ENCODE measurements at places on chromosomes 6 and 20. TPM values are rescaled to one million over a fixed set of nuclear protein-coding genes. Genes with fewer than 3 reads are reported as not detected.

NKAPL gene
- not detected for total RNA-seq

DYNLT1 gene
- 86.4 TPM for total RNA-seq

SRMS gene
- total RNA-seq, result not detected

MTFR2 gene
- total RNA-seq, result 27.2 TPM

KCNK5 gene
- total RNA-seq, result 12.0 TPM

MOCS1 gene
- total RNA-seq, result not detected

PNLDC1 gene
- 0.57 TPM for total RNA-seq

PBOV1 gene
- total RNA-seq, result not detected

DNA sequence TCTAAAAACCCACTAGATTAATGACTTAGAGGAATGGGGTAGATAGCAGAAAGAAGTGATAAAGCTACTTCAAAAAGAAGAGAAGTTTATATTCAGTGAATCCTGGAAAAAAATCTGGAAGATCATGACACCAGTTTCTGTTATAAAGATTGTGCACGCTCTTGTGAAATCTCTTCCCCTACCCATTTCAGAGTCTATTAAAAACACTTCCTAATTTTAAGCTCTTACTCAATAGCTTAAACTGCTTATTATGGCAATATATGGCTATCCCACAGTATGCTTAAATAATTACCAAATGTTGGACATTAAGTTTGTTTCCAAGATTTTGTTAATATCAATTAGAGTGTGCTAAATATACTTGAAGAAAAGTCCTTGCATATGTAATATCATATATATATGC lies 585.3 kb upstream of the MAN1A1 start:
- no peak for DNase-seq

DNA sequence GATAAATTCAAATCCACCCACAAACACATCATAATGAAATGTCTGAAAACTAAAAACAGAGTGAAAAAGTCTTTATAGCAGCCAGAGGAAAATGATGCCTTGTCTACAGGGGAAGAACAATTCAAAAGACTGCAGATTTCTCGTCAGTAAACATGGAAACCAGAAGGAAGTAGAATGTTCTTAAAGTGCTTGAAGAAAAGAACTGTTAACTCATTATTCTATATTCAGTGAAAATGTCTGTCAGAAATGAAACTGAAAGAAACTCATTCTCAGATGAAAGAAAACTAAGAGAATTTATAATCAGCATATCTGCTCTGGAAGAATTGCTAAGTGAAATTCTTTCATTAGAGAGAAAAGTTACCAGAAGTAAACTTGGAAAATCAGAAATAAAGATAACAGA lies 416.1 kb downstream of the TBC1D32 start:
- no peak for DNase-seq

GRCh38 chr20:15842872-15843271 lies 730.4 kb downstream of the KIF16B start:
- DNase-seq, result no peak

DNA sequence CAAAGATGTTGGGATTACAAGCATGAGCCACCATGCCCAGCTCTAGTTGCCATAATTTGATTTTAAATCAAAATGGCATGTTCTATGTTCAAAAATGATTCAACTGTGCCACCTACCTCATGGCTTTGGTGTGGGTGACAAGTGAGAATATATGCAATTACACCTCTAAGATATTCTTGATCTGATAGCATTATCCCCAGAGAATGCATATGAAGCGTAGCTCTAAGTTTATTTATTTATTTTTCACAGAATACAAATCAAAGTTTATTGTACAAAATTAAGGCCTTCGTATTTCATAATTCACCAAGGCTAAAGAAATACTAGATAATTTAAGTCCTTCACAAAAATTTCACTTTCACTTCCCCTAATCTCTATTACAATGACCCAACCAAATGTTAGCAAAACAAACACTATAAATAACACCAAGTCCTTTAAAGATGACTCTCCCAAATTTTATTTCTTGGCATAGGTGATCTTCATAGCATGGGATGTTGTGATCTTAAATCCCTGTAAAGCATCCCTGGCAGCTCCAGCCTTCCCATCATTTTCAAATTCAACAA lies 205.9 kb upstream of the TAB2 start:
- no peak for DNase-seq

DNA sequence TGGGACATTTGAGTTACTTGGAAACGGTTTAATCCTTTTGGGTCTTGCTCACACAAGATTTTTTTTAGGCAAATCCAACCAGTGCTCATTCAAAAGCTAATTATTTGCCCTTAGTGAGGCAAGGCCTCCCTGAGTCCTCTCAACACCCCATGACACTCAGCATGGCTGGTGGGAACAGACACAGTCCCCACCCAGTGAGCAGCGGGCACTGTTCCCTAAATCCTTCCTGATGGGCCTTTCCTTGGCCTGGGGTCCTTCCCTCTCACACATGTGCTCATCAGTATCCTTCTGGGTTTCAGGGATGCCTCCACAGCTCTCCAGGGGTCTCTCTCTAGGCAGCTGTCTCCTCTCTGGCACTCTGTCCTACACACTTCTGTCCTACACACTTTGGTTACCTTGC lies 28.0 kb downstream of the PLAGL2 start:
- no peak for DNase-seq

DNA sequence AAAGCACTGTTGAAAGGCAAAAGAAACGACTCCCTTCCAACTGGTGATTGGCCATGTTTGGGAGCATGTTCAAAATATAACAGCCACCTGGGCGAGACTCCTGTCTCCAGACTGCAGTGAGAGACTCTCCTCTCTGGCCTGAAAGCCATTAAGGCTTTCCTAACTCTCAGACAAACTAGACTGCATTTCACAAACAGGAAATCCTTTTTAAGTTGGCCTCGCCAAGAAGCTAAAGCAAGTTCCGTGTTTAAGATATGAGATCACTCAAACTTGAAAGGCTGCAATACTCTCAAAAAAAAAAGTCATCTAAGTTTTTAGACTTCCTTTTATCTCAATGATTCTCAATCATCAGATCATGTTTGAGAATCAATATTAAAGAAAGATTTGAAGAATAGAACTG lies 117.0 kb downstream of the TFAP2A start:
- DNase-seq, result no peak

DNA sequence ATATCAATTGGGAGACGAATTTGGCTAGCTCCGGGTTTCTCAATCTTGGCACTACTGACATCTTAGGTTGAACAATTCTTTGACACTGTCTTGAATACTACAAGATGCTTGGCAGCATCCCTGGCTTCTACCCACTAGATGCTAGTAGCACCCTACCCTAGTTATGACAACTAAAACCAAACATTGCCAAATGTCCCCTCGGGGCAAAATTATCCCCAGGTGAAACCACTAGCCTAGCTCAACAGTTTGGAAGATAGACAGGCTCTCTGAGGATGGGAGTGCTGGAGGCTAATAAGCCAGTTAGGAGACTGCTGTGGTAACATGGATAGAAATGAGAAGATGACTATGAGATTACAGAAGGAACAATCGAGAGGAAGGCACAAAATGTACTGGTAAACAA lies 20.9 kb downstream of the CCNC start:
- DNase-seq, result no peak

DNA sequence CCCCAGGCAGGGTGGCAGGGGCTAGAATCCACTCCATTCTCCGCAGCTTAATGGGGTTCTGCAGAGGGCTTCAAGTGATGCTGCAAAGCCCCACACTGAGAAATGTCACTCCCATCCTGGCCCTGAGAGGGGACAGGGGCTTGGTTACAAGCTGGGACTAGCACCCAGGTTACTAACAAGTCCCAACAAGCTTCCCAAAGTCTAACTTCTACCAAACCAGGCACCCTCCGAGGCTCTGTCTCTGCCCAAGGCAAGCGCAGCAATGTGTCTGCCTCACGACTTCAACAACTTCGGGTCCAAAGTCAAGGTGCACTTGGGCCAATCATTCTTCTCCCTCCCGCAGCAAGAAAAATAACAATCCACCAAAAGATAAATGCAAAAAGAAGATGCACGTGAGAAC lies 45.6 kb downstream of the NFATC2 start:
- no peak for DNase-seq

DNA sequence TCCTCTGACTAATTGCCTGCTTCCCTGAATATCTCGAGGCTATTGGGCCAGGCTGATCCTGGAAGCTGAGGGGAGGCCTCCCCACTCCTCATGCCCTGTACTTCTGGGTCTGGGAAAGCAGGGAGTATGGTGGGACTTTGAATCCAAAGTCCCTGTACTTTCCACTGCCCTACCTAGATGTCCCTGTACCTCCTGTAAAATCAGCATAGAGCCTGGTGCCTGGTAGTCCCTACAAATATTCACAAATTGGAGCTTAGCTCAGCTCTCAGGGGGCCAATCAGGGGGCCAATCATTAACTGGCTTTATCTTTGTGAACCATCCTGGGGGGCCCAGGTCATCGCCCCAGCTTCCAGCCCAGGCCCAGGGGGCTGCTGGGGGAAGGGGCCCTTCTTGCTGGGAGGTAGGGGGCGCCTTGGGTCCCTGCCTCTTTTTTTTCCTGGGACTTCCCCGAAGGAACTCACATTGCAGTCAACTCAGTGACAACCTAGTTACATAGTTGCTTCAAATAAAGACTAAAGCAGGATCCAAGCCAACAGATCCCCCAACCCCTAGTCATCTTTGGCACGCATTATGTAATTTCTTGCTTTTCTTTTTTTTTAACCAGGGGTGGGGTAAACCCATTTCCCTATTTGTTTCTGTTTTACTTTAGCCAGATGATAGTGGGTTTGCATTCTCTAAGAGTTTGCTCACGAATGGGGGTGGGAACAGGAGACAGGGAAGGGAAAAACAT lies 6.9 kb upstream of the VEGFA start:
- DNase-seq, result no peak

DNA sequence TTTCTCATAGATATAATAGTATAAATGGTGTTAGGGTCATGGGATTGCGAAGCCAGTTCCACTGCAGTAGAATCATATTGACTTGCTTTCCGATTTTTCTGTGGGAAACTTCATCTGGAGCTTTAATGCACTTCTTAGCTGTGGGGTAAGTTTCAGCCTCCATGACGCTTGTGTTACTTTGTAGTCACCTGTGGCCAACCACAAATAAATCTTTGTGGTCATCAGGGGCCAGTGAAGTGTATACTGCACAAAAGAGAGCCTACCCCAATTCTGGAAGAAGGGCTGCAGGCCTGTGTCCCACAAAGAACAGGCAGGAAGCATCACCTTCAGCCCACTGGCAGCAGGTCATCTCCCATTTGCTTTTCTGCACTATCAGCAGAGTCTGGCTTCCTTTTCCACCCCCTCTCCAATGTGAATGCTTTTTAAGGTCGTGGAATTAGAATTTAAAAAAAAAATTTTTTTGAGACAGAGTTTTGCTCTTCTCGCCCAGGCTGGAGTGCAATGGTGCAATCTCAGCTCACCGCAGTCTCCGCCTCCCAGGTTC lies 32.0 kb downstream of the MTHFD1L start:
- no peak for DNase-seq

GRCh38 chr20:48815537-48815936 lies 12.3 kb downstream of the PREX1 start:
- no peak for DNase-seq

GRCh38 chr6:31655349-31656237 lies at the start of gene APOM:
Gene APOM (plus strand): TSS chr6:31655894. CDS start chr6:31655967, 73 bp downstream.
- DNase-seq, result no peak

DNA sequence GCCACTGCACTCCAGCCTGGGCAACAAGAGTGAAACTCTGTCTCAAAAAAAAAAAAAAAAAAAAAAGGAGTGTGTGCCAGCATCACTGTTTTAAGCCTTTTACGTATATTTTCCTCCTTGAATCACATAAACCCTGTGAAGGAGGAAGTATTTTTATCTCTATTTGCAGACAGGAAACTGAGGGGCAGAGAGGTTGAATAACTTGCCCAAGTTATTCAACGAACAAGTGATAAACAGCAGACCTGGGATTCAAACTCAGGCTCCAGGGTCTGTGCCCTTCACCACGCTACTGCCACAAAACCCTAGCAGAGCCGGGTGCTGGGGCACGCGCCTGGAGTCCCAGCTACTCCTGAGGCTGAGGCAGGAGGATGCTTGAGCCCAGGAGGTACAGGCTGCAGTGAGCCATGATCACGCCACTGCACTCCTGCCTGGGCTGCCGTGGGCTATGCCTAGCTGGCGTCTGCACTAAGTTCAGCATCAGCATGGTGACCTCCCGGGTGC lies 9.4 kb upstream of the AVP start:
- DNase-seq, result no peak

- no peak for DNase-seq
Observed at GRCh38 chr20:11083841-11084240, 410.0 kb upstream of the JAG1 start.

DNA sequence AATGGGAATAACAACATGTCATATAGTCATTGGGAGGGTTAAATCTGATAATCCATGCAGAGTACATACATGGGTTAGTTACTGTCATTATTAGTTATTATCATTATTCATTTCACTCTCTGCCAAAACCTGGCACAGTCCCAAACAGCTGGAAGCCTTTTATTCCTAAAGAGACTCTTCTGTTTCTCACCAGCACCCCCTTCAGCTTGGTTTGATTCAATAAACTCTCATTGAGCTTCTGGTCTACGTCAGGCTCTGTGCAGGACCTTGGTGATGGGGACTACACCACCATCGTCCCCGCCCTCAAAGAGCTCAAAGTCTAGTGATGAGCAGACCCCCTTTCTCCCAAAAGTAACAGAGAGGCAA lies 2.3 kb downstream of the KCNK15 start:
- DNase-seq, result no peak

GRCh38 chr20:46378412-46379009 lies 27.9 kb downstream of the ELMO2 start:
- DNase-seq, result no peak

DNA sequence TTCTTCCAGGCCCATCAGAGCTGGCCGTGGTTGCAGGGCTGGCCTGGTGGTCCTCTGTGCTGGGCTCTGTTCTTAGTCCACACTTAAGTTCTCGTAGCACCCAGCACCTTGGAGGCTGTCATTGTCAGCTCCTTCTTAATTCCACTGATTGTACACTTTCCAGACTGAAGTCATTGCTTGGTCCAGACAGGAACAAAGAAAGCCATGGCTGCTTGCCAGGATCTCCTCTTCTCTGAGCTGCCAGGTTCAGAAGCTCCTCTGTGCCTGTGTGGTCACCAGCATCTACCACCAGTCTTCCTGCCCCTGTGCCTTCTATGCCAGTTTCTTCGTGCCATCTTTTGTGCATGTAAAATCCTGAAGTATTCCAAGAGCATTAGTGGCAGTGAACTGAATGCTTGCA lies 39.5 kb upstream of the PCMTD2 start:
- no peak for DNase-seq

GRCh38 chr6:37709250-37709931 lies 11.7 kb upstream of the MDGA1 start:
- DNase-seq, result no peak

DNA sequence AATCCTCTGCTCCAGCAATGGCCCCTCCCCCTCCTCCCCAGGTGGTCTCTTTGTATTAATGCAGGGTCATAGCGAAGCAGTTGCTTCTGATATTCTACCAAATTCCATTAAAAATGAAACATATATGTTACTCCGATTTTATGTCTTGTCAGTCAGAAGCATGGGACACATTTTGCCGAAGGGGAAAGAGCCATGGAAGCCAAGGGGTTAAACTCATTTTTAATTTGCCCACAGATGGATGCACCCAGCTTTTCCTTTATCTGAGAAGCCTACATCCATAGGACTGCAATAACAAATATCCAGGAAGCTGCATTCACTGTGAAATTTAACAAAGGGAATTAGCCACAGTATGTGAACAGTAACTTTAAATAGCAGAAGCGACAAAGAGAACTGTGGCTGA lies 688.2 kb downstream of the QKI start:
- DNase-seq, result no peak
